Naive thymus-derived CD8-positive, alpha-beta T cell (primary cell): ENCODE measurements at places on chromosomes 5 and 9.
A peak's percentile ranks its signal among the peaks of the same experiment; 100 is the strongest.

DNA sequence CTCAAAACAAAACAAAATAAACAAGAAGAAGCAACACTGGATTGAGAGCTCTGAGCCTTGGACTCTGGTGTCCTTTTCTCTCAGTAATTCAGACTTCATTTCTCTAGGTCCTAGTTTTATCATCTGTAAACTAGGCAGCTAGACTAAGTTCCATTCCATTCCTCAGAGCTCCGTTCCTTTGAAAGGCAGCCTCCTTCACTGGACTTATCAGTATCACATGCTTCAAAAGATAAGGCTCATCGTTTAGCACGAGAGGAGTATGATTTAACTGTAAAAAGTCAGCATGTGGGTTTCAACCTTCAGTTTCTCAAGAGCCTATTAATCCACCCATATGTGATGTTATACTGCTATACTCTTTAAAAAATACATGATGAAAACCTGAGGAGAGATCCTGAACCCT, 1.6 kb downstream of the ATP10B start:
- DNase-seq, result no peak

DNA sequence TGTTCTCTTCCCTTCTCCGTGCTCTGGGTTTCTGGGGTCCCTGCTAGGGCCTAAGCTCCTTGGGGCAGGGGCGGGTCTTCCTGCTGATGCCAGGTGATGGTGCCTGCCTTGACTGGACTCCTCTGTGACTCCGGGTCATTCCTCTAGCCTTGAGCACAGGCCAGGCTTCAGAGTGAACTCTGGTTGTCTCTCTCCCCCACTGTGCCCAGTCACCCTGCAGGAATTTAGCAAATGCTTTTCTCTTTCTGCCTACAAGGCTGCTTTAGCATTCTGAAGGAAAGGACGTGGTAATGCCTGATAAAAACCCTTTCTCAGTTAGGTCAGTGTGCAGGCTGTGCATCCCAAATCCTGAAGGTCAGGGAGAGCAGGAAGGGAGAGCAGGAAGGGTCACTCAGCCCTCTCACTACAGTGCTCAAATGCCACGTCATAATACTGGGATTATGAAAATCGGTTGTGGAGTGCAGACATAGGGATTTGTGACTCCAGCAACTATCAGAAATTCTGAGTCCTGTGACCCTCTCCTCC, 2.7 kb downstream of the CXCL14 start:
- DNase-seq, result no peak

DNA sequence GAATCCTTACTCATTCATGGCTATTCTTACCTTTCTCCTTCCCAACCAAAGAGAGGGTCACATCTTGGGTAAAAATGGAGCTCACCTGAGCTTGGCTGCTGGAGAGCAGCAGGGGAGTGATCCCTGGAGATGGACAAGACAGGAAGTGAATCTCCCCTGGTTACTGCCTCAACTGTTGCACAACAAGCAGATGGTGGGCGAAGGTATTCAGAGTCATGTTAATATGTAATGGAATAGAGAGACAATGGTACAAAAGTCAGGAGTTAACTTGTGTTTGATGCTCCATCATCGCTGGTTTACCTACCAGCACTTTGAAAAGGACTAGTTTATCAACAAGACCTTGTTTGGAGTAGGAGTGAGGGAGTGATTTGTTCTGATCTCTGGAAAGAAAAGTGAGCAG, 13.0 kb upstream of the PLPP1 start:
- no peak for DNase-seq

DNA sequence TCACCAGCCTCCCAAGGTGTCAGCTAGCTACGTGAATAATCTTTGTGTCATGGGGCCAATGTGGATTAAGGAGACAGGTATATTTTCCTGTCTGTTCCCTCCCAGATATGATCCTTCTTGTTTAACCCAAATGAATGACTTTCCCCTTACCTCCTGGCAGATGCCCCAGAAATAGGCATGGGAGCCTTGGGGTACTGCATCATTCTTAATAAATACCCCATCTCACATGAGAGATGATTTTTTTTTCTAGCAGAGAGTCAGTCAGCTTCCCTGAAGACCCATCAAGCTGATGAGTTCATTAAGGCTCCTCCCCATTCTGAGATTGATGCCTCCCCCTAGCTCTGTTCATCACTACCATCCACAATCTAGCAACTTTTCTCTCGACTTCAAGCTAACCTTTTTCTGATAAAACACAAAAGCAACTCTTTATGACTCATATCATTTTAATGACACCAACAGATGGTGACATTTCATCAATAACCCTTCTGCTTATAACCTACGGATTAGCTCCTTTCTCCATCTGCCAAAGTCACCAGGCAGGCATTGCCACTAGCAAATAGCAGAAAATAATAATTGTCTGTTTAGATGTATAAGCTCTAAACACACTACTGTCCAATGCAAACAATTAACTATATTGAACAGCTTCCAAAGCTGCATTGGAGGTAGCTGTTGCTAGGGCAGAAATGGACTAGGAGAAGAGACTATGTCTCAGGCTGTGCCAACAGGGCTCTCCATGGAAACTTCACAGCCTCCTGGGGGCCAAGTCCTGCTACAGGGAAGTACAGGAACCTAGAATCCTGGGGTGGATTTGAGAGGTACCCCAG, 143.7 kb downstream of the ACER2 start:
- no peak for DNase-seq

DNA sequence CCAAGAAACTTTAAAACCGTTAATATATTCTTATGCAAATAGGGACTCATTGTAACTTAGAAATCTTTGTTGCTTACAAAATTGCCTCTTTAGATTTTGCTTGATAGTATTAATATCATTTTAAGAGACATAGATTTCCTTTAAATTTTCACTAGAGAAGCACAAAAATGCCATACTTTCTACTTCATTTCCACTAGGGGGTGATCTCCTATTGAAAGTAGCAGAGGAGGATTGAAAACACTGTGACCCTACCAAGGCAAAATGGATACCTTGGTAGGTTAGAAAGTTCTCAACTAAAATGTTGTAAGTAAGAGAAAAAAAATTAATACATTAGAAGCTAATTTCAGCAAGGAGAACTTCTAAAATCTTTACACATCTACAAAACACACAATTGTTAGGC, 204.9 kb downstream of the CHSY3 start:
- no peak for DNase-seq

GRCh38 chr9:115944166-115944948, 209.2 kb upstream of the PAPPA start:
- no peak for DNase-seq

- DNase-seq, result no peak
These were observed 14.0 kb upstream of the PLPPR1 start for GRCh38 chr9:101014566-101014965.

GRCh38 chr9:115548609-115549260, 430.8 kb upstream of the TNC start:
- DNase-seq, result no peak

- DNase-seq, result no peak
These were observed 7.7 kb downstream of the ERMP1 start for GRCh38 chr9:5825223-5825622.

DNA sequence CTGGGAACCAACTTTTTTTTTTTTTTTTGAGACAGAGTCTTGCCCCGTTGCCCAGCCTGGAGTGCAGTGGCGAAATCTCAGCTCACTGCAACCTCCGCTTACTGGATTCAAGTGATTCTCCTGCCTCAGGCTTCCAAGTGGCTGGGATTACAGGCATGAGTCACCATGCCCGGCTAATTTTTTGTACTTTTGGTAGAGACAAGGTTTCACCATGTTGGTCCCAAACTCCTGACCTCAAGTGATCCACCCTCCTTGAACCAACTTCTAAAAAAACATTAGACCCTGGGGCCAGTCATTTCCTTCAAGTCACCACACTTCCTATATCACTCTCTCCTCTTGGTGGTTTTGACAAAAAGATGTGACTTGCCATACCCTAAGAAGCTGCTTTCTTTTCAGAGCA, 10.9 kb upstream of the SHROOM1 start:
- no peak for DNase-seq

DNA sequence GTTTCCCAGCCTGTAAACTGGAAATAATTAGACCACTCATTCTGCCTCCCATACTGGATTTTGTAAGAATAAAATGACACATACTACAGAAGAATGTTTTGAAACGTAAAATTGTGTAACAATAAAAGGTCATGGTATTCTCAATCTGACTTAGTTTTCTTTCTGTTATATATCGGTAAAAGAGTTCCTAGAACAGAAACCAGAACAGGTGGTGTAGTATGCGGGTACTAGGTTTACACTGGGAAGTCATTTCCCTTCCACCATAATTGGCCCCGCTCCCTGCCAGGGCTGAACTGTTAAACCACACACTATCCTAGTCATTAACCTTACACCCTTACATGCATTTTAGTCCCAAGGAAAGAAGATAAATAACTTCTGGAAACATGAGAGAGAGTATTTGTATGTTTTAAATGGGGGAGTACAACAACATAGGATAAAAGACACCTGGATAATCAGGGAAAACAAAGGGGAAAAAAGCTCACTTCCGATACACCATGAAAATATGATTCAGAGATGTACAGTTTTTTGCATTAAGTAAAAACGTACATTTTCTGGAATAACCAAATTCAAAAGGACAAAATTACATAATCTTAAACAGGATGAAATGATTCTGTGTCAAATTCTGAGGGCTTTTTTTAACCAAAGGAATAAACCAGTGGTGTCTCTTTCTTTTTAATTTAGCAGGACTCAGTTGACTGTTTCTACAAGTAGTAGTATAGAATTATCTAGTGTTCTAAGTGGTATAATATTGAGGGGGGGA, 199.7 kb downstream of the GLIS3 start:
- DNase-seq, result no peak

GRCh38 chr5:122170620-122171019, 41.3 kb downstream of the ZNF474 start:
- DNase-seq, result no peak

- peak; percentile 29 for DNase-seq
These were observed 4.7 kb upstream of the TEX53 start for GRCh38 chr9:114662081-114662989.

DNA sequence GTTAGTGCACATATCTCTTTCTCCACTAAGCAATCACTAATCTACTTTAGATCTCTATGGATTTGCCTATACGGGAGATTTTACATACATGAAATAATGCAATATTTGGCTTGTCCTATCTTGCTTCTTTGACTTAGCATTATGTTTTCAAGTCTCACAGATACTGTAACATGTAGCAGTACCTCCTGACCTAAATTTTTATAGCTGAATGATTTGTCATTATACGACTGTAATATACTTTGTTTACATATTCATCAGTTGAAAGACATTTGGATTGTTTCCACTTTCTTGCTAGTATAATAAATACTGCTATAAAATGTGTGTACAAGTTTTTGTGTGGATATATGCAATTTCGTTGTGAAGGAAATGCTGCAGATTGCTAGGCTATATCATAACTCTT, 1520.8 kb upstream of the CDH6 start:
- no peak for DNase-seq

DNA sequence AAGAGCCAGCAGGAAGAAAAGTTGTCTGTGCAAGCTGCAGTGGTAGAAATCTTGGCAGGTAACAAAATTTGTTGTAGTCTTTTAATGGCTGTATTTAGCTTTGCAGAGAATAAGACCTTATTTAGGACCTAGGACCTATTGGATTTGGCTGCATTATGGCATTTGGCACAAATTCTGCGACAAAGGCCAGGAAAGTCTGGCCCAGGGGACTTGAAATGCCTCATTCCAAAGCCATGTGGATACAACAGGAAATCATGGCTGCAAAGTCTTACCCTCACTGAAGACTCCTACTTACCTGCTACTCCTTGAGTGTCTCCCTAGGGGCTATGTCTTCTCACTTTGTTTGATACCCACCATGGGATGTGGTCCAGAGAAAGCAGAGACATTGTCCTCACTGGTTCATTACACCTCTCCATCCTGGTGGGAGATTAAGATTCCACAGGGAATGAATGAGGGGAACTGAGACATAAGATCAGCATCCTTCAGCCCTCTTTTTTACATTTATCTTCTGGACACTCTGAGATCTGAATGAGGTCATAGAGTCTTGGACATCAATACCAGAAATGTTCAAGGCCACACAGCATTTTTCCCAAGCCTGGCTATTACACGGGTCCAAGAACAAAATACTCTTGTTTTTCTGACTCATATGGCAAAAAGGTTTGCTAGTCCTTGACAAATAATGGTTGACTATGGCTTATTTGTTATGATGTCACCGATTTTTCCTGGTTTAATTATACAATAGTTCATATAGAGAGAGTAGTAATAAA, 119.4 kb downstream of the PDE8B start:
- no peak for DNase-seq

DNA sequence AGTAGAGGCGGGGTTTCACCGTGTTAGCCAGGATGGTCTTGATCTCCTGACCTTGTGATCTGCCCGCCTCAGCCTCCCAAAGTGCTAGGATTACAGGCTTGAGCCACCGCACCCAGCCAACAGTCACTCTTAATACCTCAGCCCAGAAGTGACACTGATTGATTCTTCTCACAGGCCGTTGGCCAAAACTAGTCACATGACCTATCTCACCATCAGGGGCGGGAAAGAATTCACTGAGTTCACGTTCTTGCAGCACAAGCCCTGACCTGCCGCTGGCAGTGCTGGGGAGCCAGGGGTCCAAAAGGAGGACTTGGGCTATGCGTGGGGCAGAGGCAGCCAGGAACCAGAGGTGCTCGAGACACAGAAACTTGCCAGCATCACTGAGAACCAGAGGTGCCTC, 55.0 kb upstream of the CPLX2 start:
- DNase-seq, result no peak

DNA sequence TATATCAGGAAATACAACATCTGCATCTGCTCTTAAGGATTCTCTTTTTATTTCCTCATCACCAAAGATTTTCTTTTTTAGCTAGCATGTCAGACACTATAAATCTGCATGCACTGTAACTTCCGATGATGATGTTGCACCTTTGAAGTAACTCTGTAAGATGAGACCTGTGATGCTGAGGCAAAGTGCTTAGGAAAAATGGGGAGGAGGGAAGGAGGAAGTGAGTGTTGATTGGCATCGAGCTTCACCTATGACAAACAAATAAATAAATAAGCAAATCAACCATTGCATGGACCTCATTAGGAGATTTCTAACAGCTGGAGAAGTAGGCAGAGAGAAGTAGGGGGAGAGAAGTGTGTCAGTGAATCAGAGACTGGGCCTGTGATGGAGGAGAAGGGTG, 52.6 kb downstream of the ENC1 start:
- DNase-seq, result no peak

DNA sequence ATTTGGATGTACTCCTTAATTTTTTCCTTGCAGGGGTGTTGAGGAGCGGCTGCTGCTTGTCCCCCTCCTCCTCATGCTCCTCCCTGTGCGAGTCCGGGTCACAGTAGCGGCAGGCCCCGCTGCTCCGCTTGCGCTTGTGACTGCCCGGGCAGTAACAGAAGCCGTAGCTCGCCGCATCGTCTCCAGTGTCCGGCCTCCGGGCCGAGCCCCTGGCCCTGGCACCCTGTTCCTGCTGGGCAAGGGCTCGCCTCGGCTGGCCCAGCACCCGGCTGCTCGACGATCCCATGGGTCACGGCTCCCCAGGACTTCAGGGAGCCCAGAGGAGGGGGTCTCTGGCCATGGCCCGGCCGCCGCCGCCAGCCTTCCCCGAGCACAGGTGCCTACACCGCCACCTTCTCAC, at the start of gene GMCL2:
GMCL2 (minus strand) TSS at position 358 of the 400 bp plus-strand sequence; CDS start at position 286, 72 bp downstream.
- no peak for DNase-seq

- no peak for DNase-seq
These were observed 79.2 kb downstream of the MEGF10 start for GRCh38 chr5:127369796-127370195.

GRCh38 chr9:16816011-16816410, 54.5 kb downstream of the BNC2 start:
- no peak for DNase-seq

- DNase-seq, result no peak
These were observed 193.8 kb downstream of the GADD45G start for GRCh38 chr9:89798547-89799120.
